NCI-H1105 treated with DMSO at 0.1 percent for 48 hours (cell line): ENCODE measurements at places on chromosomes 5 and 9.

DNA sequence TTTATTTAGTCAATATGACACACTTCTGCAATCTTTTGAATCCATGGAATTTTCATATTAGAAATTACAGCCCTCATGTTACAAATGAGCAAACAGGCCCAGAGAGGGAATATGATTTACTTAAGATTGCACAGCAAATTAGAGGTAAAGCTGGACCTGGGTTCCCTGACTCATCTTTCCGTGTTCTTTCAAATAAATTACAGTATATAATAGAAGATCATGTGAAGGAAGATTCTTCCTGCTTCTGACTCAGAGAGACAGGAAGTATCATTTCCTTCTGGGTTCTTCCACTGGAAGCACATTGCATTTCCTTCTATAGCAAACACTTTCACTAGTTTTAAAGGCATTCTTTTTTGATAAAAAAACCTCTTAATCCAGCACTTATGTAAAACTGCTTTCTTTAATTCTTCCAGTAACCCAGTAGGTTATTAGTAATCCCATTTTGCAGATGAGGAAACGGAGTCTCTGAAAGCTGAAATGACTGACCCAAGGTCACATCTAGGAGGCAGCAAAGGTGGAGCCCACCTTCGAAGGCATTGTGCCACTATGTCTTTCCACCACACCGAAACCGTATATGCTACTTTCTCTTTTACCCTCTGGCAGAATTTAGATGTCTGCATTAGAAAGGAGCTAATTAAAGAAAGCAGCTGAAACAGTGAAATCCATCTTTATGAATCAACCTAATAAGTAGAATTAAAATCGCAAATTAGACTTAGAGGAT, 566.7 kb upstream of the KLF4 start:
- no peak for DNase-seq

DNA sequence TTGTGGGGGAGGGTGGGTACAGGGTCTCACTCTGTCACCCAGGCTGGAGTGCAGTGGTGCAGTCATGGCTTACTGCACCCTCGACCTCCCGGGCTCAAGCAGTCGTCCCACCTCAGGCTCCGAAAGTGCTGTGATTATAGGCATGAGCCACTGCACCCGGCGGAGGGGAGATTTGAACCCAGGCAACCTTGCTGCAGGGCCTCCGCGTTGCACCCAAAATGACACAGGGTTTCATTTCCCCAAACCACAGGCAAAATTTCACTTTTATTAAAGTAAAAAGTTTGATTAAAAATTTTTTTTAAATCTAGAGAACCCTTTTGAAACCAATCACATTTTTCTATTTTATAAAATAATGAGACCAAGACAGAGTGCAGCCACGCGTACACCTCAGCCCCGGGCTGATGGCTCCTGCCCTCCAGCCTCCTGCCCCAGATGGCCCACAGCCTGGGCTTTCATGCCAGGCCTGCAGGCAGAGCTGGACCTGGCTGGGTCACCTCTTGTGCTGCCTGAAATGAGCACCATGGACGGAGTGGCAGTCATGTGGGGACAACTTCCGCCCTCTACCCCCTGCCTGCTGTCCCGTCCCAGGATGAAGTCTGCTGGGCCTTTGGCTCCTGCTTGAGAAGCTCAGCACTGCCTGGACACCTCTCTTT, 30.5 kb downstream of the USP20 start:
- no peak for DNase-seq

DNA sequence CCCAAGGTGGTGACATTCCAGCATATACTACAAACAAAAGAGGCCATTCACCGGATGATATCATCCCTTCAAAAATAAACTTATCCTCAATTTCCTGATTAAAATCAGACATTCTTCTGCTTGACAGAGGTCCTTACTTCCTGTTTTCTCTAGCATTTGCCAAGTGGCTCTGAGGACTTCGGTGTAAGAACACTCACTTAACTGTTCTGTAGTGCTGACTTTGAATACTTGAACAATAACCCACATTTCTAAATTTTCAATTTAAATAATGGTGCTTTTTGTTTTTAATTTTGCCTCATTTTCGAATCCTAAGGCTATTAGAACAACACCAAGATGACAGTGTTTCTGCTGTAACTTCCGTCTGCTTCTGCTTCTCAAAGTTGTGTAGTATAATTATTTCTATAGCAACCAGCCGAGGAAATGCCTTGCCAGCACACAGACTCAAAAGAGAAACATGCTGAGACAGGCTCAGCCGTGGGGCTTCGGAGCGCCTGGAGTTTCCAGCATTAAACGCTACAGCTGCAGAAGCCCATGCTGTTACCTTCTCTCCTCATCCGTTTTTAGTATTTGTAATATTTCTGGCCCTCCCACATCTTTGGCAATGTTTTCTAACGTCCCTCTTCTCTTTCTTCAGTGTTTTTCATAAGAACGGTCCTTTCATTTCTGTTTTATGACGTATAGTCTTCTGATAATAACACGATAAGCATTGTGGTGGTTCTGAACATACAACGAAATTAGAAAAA, 19.5 kb upstream of the ANXA1 start:
- DNase-seq = peak; percentile 92

DNA sequence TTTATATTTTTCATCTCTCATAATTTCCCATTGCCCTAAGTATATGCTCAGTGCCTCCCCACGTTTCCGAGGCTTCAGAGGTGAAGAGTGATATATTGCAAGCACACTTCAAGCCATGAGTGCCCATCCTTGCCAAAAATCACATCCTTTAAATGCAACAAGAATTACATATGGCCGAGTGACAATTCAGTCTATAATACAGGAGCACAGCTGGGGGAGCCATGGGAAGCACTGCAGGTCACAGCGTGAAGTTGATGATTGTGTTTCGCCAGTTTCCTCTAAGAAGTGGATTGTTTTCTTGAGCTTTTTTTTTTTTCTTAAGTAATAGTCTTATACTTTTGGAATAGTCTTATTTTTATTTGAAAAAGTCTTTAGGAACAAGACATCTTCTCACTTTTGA, 61.1 kb downstream of the MTRR start:
- DNase-seq = no peak

- no peak for DNase-seq
Measured at GRCh38 chr5:179825655-179826182, 5.0 kb downstream of the SQSTM1 start.

GRCh38 chr5:2220741-2221140, 338.0 kb upstream of the IRX4 start:
- DNase-seq = no peak

DNA sequence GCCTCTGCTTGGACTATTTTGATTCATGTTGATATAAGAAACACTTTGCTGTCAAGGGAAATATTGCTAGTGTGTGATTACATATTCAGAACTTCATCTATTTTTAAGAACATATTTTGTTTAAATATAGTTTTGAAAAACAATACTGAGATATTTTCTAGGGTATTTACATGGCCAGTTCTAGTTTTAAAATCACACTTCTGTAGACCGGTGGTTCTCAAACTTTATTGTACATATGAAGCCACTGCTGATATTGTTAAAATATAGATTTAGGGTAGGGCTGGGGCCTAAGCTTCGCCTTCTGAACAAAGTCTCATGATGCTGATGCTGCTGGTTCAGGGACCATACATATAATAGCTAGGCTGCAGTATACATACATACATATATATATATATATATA, 1000.0 kb downstream of the PTPRD start:
- no peak for DNase-seq

DNA sequence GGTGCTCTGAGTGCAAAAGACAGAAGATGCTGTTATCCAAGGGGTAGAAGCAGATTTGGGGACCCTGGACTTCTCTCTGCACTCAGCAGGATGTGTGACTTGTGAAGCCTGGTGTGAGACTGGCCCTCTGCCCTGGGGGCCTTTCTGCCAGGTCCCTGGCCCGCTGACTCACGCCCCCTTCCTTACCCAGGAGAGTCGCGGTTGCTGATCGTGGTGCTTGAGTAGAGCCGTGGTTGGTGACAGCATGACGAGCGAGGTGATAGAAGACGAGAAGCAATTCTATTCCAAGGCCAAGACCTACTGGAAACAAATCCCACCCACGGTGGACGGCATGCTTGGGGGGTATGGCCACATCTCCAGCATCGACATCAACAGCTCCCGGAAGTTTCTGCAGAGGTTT, 6.5 kb downstream of the NTMT1 start:
- no peak for DNase-seq

- no peak for DNase-seq
Measured at GRCh38 chr9:88571419-88571818, 36.4 kb downstream of the NXNL2 start.

DNA sequence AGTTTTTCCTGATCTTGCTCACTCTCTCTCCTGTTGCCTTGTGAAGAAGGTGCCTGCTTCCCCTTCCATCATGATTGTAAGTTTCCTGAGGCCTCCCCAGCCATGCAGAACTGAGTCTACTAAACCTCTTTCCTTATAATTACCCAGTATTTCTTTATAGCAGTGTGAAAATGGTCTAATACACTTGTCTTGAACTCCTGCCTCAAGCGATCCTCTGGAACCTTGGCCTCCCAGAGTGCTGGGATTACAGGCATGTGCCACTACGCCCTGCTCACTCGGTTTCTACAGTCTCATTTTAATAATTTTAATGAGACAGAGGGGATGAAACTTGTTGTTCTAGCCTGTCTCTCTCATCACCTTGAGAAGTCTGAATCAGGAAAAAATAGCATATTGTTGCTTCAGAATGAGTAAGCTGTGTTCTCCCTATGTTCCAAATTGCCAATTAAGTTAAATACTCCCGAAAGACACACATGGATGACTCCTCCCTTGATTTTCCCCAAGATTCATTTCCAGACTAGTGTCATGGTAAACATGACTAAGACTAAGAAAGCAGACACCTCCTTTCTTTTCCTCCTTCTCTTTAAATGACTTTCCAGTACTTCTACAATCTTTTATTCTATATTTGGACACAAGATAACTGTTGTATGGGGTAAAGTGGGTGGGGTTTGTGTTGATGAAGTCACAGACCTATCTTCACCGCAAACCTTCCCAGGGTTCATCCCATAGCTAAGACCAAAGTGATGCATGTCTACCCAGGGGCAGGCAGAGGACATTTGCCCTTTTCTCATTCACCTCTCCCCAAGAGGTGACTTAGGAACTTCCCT, 7.8 kb upstream of the DNAJC18 start:
- no peak for DNase-seq

GRCh38 chr9:131260751-131261452, 15.4 kb downstream of the FAM78A start:
- no peak for DNase-seq

- DNase-seq = no peak
Measured at GRCh38 chr5:134029156-134029555, 24.4 kb upstream of the VDAC1 start.

GRCh38 chr5:2263763-2264162, 381.0 kb upstream of the IRX4 start:
- DNase-seq = no peak
